ENCODE measurements at places on chromosomes 2 and 18. TPM values are rescaled to one million over a fixed set of nuclear protein-coding genes. Genes with fewer than 3 reads are reported as not detected.

DNA sequence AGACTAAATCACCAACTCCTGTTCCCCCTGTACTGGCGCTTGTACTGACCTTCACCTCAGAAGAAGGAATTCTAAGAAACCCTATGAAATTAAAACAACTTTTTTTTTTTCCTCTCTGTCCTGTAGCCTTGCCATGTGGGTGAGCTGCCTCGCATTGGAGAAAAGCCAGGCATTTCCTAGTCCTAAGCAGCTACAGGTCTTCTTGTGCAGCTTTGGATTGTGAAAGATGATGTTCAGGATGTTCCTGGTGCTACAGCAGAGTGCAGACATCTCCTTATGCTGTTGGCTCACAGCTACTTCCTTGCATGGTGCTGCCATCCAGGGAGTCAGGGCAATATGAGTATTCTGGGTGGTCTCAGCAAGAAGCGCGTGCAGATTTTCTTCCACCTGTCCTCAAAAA is 11.9 kb downstream of the PIK3C3 start:
- no peak overlapping the region for H3K4me3 ChIP-seq
- DNase-seq, result no peak
- H3K27ac ChIP-seq, result no peak overlapping the region

DNA sequence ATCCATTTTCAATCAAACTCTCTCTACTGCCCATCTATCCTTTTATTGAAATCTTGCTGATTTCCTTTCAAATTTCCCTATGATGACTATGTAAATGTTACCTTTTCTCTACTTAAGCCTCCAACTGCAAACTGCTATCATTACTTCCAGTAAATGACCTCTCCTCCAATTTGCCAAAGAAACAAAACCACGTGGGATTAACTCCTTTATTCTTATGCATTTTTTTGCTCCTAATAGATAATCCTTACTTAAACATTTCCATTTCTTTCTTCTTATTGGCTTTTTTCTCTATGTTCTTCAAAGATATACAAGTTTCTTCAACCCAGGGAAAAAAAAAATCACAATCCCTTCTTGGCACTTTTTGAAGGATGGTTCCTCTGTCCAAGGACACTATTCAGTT is 61.2 kb downstream of the CCDC88A start:
- H3K27ac ChIP-seq, result no peak overlapping the region
- H3K4me3 ChIP-seq, result no peak overlapping the region
- H3K4me1 ChIP-seq, result no peaks in the 10 kb centered on the region
- H3K27me3 ChIP-seq, result no peaks in the 10 kb centered on the region
- H3K36me3 ChIP-seq, result no peaks in the 10 kb centered on the region

- no peak overlapping the region for H3K27ac ChIP-seq
- no peak for DNase-seq
- peaks cover 7% of the 10 kb centered on the region for H3K27me3 ChIP-seq
- H3K4me3 ChIP-seq, result no peak overlapping the region
Measured at GRCh38 chr18:55577812-55578539, 10.0 kb downstream of the TCF4 start.

GRCh38 chr2:206452750-206453149 is 9.4 kb downstream of the ADAM23 start:
- H3K4me1 ChIP-seq, result no peaks in the 10 kb centered on the region
- H3K27me3 ChIP-seq, result peaks cover 23% of the 10 kb centered on the region
- no peaks in the 10 kb centered on the region for H3K36me3 ChIP-seq
- no peak overlapping the region for H3K27ac ChIP-seq
- no peak overlapping the region for H3K4me3 ChIP-seq

DNA sequence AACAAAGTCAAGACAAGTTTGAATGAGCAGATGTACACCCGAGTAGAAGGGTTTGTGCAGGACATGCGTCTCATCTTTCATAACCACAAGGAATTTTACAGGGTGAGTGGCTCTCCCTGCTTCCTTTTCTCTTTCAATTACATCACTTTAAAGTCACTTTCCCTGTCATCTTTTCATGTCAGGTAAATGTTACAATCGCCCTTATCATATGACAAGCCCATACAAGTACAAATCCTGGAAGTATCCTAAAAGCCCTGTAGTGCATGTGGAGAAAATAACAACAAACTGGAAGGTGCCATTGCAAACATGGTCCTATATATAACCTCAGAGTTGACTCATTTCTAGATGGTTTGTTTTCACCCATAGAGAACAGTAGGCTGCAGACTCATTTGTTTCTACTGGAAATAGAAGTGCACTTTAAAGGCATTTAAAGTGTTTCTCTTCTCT is 126.0 kb downstream of the SP100 start:
- DNase-seq, result no peak
- peaks cover 47% of the 10 kb centered on the region for H3K36me3 ChIP-seq
- H3K4me3 ChIP-seq, result no peak overlapping the region
- H3K4me1 ChIP-seq, result peaks cover 26% of the 10 kb centered on the region
- H3K27me3 ChIP-seq, result no peaks in the 10 kb centered on the region
- peak overlapping the region; percentile 74 for H3K27ac ChIP-seq

GRCh38 chr2:175206866-175207265 is 25.4 kb upstream of the ATP5MC3 start:
- H3K36me3 ChIP-seq, result no peaks in the 10 kb centered on the region
- no peak overlapping the region for H3K4me3 ChIP-seq
- H3K27ac ChIP-seq, result no peak overlapping the region
- peaks cover 6% of the 10 kb centered on the region for H3K27me3 ChIP-seq
- peaks cover 4% of the 10 kb centered on the region for H3K4me1 ChIP-seq

DNA sequence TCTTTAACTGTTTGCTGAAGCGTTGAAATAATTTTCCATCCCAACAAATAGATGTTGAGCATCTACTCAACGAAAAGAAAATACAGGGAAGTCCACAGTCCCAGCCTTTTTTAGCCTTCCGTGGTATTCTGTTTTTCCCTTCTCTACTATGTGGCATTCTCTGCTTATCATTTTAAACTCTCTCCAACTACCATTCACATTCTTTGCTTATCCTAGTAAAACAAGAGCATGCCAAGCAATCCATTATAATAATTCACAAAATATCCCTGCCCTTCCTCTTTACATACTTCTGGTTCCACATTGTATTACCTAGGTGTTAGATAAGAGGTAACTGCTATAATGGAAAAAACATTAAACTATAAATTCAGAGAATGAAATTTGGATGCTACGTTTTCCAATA is 1.6 kb upstream of the SESTD1 start:
- no peak overlapping the region for H3K27ac ChIP-seq
- no peak overlapping the region for H3K4me3 ChIP-seq
- no peak for DNase-seq
- H3K4me1 ChIP-seq, result peaks cover 4% of the 10 kb centered on the region
- peaks cover 31% of the 10 kb centered on the region for H3K27me3 ChIP-seq

DNA sequence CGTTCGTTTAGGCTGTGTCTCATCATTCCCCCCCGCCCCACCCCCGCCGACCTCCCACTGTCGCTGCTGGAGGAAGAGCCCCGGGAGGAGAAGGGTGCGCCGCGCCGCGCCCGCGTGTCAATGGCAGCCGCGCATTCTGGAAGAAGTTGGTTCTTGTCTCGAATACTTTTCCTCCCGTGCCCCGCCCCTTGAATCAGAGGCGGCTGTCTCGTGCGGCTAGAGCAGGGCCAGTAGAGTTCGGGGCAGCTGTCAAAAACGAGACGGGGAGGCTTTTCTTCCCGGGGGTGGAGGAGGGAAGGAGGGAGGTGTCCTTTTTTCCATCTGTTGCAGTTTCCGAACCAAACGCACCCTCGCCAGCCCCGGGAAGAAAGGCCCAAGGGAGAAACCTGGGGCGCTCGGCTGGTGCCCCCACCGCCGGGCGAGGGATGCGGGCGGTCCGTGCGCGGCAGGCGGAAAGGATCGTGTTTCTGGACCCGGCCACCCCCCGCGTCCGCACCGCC is 410 bp upstream of the TGIF1 start:
- peak overlapping the region; percentile 92 for H3K27ac ChIP-seq
- H3K4me1 ChIP-seq, result peaks cover 28% of the 10 kb centered on the region
- no peaks in the 10 kb centered on the region for H3K27me3 ChIP-seq
- peaks cover 21% of the 10 kb centered on the region for H3K36me3 ChIP-seq
- DNase-seq, result peak; percentile 84

DNA sequence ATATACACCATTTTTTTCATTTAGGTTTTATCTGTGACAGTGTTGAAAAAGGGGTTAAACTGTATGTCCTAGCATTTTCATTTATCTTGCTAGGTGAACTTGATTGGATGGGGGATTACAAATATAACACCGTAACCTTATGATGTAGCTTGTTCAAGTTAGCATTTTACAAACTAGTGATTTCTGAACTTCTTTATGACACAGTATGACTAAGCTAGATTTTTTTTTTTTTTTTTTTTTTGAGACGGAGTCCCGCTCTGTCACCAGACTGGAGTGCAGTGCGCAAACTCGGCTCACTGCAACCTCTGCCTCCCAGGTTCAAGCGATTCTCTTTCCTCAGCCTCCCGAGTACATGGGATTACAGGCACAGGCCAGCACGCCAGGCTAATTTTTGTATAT is 47.1 kb downstream of the KCMF1 start:
- H3K36me3 ChIP-seq, result peaks cover 24% of the 10 kb centered on the region
- H3K4me1 ChIP-seq, result peaks cover 58% of the 10 kb centered on the region
- no peak overlapping the region for H3K4me3 ChIP-seq
- H3K27ac ChIP-seq, result peak overlapping the region; percentile 45
- DNase-seq, result no peak
- no peaks in the 10 kb centered on the region for H3K27me3 ChIP-seq

- H3K36me3 ChIP-seq, result no peaks in the 10 kb centered on the region
- H3K4me3 ChIP-seq, result no peak overlapping the region
- no peaks in the 10 kb centered on the region for H3K27me3 ChIP-seq
- H3K27ac ChIP-seq, result no peak overlapping the region
Measured at GRCh38 chr2:65212115-65212514, 15.5 kb upstream of the ACTR2 start.

GRCh38 chr2:136917411-136917881 is 152.1 kb downstream of the THSD7B start:
- no peaks in the 10 kb centered on the region for H3K4me1 ChIP-seq
- no peak overlapping the region for H3K27ac ChIP-seq
- no peak for DNase-seq

DNA sequence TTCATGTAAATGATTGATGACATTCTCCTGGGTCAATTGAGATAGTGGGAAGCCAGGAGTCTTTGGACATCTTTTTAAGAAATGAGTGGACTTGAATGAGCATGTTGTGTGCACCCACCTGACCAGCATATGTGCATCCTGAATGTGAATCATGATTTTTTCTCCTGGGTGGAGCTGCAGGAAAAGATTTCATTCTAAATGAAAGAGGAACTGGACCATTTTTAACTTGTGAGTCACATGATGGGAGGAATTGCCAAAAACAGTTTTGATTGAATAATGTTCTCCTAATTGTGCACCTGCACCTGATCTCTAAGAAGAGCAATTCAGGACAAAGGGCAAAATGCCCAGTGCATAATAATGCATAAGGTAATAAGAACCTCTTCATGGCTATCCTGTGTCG is 32.3 kb downstream of the COPS8 start:
- H3K36me3 ChIP-seq, result no peaks in the 10 kb centered on the region
- no peaks in the 10 kb centered on the region for H3K27me3 ChIP-seq
- H3K4me1 ChIP-seq, result peaks cover 3% of the 10 kb centered on the region
- H3K27ac ChIP-seq, result no peak overlapping the region
- H3K4me3 ChIP-seq, result no peak overlapping the region

GRCh38 chr2:112634153-112634873 is 11.4 kb upstream of the SLC20A1 start:
- H3K4me3 ChIP-seq, result no peak overlapping the region
- DNase-seq, result peak; percentile 27
- peaks cover 20% of the 10 kb centered on the region for H3K27me3 ChIP-seq
- H3K4me1 ChIP-seq, result peaks cover 67% of the 10 kb centered on the region

DNA sequence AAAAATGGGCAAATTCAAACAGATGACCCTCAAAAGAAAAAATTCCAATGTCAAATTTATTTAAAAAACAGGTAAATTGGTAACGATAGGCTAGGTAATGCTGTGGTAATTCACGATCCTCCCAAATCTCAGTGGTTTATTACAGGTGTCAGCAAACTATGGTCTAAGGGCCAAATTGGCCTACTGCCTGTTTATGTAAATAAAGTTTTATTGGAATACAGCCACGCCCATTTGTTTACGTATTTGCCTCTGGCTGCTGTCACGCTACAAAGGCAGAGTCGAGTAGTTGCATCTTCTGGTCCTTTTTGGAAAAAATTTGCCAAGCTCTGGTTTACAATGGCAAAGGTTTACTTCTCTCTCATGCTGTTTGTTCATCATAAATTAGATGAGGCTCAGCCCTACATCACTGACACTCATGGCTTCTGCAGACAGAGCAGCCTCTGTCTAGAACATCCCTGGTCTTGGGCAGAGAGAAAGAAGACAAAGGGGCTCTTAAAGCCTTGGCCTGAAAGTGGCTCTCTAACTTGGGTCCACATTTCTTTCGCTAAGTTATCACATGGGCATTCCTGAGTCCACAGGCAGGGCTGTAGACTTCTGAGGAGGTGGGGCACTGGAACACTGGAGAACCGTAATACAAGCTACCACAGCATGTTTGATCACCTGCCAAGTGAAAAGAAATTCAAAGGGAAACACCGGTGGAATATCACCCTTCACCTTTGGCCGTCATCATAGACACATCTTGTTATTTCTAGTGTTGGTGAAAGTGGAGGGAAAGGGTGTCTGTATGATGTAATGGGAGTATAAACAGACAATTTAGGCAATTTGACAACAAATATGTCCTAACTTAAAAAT is 34.8 kb downstream of the SP110 start:
- peaks cover 83% of the 10 kb centered on the region for H3K36me3 ChIP-seq
- H3K27ac ChIP-seq, result no peak overlapping the region
- DNase-seq, result no peak
- no peaks in the 10 kb centered on the region for H3K4me1 ChIP-seq
- H3K27me3 ChIP-seq, result no peaks in the 10 kb centered on the region

DNA sequence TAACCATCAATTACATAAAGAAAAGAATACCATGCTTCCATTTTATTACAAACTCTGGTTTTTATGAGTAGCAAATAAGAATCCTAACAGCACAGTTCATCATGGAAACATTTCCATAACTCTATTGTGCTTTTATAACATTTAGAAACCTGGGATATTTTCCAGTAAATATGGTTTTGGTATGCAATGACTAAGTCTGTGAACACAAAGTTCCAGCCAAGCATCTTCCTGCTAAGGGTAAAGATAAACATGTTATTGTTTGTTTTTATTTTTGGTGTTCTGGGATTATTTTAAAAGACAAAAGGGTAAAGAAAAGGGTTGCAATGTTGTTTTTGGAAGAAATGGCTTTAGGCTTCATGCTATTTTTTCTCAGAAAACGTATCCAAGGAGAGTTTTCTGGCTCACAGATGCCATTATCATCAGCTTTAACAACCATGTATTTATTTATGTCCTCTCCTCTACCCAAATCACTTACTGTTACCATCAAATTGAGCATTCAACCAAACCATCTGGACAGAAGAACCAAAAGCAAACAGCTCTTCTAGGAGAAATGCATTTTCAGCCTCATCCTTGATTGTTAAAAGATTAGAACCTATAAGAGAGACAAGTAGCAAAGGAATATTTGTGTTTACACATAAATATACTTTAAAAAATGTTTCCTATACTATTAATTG is 116.0 kb downstream of the PLA2R1 start:
- no peaks in the 10 kb centered on the region for H3K4me1 ChIP-seq
- DNase-seq, result no peak
- H3K36me3 ChIP-seq, result no peaks in the 10 kb centered on the region
- no peak overlapping the region for H3K4me3 ChIP-seq
- no peak overlapping the region for H3K27ac ChIP-seq

GRCh38 chr2:106596844-106597243 is 109.7 kb downstream of the CD8B2 start:
- no peak overlapping the region for H3K4me3 ChIP-seq
- DNase-seq, result no peak
- no peaks in the 10 kb centered on the region for H3K36me3 ChIP-seq
- no peak overlapping the region for H3K27ac ChIP-seq

RAB27B gene
- not detected for total RNA-seq

CHST9 gene
- not detected for total RNA-seq

LANCL1 gene
- 34.0 TPM for total RNA-seq

TXNDC2 gene
- not detected for total RNA-seq

RASGRP3 gene
- total RNA-seq, result 0.98 TPM

GNAL gene
- total RNA-seq, result not detected

PCARE gene
- total RNA-seq, result not detected

UPP2 gene
- not detected for total RNA-seq

TYMS gene
- total RNA-seq, result 329 TPM

HOXD9 gene
- not detected for total RNA-seq

CYP20A1 gene
- 13.8 TPM for total RNA-seq

Measured in activated CD8-positive, alpha-beta T cell treated with anti-CD3 and anti-CD28 coated beads for 36 hours (primary cell).